DMS79 treated with DMSO at 0.1 percent for 48 hours (cell line): ENCODE measurements at places on chromosomes 11 and 22.

GRCh38 chr11:76823481-76824028 lies 37.2 kb upstream of the ACER3 start:
- DNase-seq = no peak

DNA sequence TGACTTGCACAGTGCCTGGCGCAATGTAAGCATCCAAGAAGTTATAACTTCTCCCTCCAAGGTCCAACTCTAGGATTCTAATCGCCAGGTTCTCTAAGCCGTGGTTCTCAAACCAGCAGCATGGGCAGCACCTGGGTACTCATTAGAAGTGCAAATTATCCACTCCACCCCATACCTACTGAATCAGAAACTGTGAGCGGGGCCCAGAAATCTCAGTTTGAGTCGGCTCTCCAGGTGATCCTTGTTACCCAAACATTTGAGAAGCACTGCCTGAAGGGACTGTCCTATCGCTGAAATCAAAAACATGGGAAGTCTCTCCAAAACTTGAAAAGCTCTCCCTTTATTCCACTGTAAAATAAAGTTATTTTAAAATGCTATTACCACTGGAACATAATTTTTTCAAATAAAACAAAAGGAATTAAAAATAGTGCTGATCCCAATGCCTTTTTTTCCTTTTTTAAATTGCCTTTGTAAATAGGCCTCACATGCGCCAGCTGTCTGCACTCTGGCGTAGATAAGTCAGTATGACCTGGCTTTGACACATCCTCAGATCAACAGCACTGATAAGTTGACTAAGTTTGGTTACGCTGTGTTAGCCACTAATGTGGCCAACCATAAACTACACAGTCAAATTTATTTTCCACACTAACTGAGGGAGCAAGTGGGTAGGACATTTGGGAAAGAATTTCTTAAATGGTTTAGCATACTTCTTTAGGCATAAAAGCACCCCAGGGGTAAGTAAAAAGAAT lies 8.4 kb upstream of the CTR9 start:
- DNase-seq = no peak

DNA sequence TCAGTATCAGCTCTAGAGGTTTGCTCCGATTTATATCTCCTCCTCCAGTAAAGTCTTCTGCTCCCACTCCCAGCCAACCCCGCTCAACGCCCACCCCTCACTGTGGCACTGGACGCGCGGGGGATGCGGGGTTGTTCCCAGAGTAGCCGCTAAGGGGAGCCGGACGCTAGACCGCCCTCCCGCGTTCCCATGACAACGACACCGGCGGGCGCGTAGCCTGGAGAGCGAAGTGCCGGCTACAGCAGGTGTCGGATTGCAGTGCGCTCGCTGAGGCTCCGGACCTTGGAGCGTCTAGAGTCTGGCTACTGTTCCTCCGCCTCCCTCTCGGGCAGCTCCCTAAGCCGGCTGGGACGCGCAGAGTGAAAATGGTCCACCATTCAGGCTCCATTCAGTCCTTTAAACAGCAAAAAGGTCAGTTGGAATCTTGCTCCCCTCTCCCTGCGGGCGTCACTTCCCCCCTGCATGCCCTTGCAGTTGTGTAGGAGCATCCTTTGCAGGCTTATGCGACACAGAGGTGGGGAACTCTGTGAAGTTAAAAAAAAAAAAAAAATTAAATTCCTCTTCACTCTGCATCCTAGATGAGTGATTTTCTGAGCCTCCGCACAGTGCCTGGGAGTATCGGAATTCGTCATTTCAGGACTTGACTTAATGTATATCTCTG lies at the start of gene ANO3:
TSS of gene ANO3 (plus strand) at position 220 of the 661 bp plus-strand sequence. CDS start at position 366, 146 bp downstream.
- DNase-seq = peak; percentile 90

- DNase-seq = no peak
Observed at GRCh38 chr22:28538922-28539321, 140.7 kb downstream of the TTC28 start.

DNA sequence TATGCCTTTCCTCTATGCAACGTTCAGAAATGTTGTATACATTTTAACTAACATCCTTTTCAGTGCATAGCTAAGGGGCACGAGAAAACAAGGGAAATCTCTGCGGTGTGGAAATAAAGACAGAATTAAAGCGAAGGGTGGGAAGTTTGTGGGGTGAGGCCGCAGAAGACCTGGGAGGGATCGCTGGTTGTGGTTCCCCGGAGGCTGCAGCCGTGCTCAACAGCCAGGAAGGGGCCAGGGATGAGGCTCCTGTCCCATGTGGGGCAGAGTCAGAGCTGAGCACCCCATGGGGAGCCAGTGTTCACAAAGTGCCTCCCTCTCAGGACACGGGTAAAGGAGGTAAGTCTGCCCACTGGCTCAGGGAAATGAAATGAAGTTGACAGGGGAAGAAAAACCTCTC lies 67.5 kb downstream of the MYEOV start:
- no peak for DNase-seq

DNA sequence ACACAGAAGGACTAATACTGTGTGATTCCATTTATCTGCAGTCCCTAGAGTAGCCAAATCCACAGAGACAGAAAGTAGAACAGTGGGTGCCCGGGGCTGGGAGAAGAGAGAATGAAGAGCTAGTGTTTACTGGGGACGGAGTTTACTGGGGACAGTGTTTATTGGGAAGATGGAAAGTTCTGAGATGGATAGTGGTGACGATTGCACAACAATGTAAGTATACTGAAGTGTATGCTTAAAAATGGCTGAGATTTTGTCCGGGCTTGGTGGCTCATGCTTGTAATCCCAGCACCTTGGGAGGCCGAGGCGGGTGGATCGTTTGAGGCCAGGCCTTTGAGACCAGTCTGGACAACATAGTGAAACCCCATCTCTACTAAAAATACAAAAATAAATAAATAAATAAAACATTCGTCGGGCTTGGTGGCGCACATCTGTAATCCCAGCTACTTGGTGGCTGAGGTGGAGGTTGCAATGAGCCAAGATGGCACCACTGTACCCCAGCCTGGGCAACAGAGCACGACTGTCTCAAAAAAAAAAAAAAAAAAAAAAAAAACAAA lies 132.4 kb downstream of the CTTN start:
- no peak for DNase-seq

- DNase-seq = no peak
Observed at GRCh38 chr11:44711787-44712608, 14.8 kb upstream of the TSPAN18 start.

DNA sequence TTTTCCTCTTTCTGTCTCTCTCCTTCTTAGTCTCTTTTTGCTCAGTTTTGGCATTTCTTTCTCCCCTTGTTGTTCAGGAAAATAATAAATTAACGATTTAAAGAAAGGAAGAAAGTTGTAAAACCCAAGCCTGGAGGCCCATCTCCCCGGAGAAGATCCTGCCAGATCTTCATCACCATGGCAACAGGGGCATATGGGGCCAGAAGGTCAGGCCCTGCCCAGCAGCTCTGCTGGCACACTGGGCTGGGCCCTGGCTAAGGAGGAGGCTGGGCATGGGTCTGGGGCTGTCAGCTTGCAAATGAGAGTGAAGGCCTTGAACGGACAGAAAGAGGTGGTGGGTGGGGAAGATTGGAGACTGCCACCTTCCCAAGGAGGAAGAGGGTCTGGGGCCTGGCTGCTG lies 2.8 kb downstream of the LRRC10B start:
- DNase-seq = no peak

- DNase-seq = no peak
Observed at GRCh38 chr11:34897171-34897870, 18.9 kb downstream of the APIP start.

DNA sequence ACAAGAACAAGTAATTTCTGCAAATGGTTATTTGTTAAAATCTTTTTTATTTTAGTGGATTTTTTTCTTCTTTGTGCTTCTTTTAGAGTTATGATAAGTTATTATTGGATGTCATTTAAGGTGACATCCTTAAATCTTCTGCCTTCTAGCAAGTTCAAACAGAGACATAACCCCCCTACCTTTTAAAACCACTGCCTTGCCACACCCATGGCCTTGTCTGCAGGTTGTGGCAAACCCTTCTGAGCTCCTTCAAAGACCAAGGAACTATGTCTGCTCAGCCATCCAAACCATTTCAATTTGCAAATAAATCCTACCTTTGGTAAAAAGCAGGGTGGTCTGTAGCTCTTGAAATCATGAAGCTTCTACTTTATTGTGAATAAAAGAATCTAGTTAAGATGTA lies 241.6 kb downstream of the FAM76B start:
- DNase-seq = no peak

GRCh38 chr11:45920531-45921477 lies 1.7 kb upstream of the LARGE2 start:
- DNase-seq = no peak

- peak; percentile 17 for DNase-seq
Observed at GRCh38 chr11:236774-237767, at the start of gene PSMD13. TSS of gene PSMD13 (plus strand) at chr11:236976. CDS start at chr11:237050, 74 bp downstream.

DNA sequence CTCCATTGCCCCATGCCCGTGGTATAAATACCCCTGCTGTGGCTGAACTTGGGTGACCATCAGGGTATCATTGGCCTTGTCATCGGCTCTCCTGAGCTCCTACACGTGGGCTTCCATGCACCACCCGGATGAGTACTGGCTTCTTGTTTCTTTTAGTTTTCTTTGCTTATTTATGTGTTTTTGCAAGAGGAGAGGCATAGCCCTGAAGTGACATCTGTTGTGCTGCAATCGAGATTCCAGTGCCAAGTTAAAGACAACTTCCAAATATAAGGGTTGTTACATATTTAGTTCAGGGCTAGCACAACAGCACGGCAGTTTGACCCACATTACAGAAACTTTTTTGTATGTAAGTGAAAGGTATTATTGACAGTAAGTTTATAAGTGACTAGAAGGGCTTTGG lies 1087.1 kb downstream of the TBC1D22A start:
- no peak for DNase-seq

GRCh38 chr11:65135633-65136145 lies 1.4 kb upstream of the SYVN1 start:
- DNase-seq = no peak

GRCh38 chr11:96863520-96863919 lies 473.7 kb downstream of the JRKL start:
- no peak for DNase-seq

GRCh38 chr22:44909241-44909640 lies 100.6 kb downstream of the PHF21B start:
- DNase-seq = no peak

DNA sequence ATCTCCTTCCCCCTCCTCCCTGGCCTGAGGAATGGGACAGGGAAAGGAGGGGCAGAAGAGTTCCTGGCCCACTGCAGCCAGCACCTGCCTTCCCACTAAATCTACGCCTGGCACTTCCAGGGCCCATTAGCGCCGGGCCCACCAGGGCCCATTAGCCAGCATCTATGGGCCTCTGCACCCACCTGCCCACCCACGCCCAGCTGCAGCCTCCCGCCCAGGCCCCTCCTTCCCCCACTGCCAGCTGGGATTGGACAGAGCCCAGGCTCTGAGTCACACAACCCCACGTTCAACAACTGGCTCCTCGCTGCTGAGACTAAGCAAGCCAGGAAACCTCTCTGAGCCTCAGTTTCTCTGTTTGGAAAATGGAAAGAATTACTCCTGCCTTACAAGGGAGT lies 48.7 kb downstream of the CYTH4 start:
- no peak for DNase-seq

- DNase-seq = no peak
Observed at GRCh38 chr22:37545703-37546436, 14.4 kb upstream of the CDC42EP1 start.

- DNase-seq = no peak
Observed at GRCh38 chr11:44255406-44256071, 54.4 kb downstream of the ALX4 start.

DNA sequence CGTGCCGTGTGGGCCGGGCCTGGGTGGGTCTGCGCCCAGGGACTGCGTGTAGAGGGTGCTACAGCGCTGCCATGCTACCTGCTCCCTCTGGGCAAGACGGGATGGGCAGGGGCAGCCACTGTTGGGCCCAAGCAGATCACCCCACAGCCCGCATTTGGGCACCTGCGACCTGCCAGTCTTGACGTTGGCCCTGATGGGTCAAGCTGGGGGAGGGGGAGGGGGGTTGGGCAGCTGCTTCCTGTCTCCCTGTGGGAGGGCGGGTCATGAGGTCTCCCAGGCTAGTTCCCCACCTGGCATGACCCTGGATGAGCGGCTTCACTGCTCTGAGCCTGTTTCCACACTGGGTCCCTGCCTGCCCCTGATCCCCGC lies 2.8 kb upstream of the RPS19BP1 start:
- DNase-seq = no peak

DNA sequence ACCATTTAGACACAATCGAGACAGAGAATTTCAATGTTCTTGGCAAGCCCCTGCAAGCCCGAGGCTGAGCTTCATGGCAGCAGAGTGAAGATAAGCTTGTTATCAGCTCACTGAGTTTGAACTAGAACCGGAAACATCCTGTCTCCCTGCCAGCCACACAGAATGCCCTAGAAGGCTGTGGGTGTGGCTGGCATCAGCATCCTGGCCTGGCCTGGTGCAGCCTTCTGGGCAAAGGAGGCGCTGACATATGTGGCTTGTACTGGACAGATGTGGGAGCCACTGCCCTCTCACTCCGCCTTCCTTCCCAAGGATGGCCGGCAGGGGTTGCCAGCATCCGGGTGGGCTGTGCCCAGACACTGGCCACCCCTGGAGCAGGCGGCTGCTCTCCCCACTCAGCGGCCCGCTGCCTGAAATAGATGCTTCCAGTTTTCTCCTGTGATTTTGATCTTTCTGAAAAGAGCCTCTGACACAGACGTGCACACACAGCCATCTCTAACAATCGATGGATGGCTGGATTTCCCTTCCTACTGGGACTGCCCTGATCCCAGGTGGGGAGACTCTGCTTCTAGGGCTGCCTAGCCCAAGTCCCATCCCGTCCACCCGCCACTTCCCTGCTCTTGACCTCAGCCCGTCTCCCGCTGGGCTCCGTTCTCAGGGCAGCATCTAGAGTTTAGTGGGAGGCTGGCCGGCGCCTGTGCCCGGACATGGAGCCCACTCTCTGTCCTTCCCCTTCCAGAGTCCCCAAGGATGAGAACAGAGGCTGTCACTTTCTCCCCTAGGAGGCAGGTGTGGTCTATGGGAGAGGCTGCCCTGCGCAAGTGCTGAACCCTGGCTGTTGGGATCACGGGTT lies 149.7 kb downstream of the CTTN start:
- DNase-seq = peak; percentile 92

- no peak for DNase-seq
Observed at GRCh38 chr11:13881226-13881905, 81.2 kb upstream of the SPON1 start.

DNA sequence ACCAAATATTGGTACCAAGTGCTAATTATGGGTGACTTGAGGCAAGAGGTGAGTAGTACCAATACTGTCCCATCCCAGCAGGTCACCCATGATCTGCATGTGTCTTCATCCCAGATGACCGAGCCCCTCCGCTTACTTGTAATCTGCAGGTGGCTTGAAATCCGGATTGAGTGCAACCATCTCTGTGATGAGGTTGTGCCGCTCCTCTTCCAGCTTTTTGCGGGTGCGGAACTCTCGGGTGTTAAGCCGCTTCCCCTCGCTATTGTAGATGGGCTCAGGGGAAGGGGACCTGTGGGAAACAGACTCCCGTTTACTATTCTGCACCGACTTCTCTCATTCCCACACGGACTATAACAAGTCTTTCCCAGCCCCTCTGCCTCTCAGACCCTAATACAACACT lies 8.2 kb downstream of the SF1 start:
- no peak for DNase-seq

GRCh38 chr11:96412761-96413381 lies 23.1 kb downstream of the JRKL start:
- no peak for DNase-seq
